CD4-positive, alpha-beta T cell treated with Interferon alpha-2 for 1 hour (primary cell): ENCODE measurements at places on chromosomes 11 and 22.

DNA sequence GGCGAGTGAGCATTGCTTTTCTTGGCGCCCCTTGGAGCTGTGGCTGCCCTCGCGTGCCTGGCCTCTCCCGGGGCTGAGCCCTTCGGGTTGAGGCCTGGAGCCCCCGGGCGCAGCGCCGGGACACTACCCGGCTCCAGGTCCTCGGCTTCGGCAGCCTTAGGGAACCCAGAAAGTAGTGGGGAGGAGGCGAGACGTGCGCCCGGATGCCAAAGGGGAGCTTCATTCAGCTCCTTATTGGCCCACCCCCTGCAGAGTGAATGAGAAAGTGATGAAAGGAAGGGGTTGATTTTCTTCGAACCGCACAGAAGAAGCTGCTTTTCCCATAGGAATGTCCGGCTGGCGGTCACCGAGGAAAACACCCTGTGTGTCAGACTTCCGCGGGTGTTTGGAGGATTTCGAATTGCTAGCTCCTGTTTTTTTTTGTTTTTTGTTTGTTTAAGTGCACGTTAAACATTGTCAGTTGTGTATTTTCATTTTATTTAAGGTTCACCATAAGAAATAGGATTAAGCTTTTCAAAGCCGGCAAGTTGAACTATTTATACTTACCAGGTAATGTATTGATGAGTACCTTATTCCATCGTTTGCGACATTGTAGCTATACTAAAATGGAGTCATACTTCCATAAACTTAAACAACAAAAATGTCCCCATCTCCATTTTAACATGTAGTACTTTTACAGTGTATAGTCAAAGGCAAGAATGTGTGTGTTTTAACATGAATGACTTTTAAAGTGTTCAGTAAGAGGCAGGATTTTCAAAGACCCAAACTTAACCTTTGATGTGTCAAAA, 841 bp upstream of the EIF4G2 start:
- DNase-seq = peak; percentile 17

DNA sequence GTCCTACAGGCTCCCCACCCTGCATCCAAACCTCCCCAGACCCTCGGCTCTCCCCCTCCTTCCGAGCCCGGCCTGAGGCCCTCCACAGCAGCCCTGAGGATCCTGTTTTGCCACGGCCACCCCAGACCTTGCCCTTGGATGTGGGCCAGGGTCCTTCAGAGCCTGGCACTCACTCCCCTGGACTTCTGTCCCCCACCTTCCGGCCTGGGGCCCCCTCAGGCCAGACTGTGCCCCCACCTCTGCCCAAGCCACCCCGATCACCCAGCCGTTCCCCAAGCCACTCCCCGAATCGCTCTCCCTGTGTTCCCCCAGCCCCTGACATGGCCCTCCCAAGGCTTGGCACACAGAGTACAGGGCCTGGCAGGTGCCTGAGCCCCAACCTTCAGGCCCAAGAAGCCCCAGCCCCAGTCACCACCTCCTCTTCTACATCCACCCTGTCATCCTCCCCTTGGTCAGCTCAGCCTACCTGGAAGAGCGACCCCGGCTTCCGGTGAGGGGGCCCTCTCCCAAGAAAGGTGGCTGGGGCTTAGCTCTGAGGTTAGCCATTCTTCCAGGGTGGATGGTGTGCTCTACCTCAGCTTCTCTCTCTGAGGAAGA, 2.9 kb downstream of the INPP5J start:
- no peak for DNase-seq

- DNase-seq = no peak
Observed at GRCh38 chr11:7448201-7448600, 37.1 kb upstream of the OLFML1 start.

GRCh38 chr11:59765068-59765735, 10.0 kb downstream of the STX3 start:
- DNase-seq = no peak

DNA sequence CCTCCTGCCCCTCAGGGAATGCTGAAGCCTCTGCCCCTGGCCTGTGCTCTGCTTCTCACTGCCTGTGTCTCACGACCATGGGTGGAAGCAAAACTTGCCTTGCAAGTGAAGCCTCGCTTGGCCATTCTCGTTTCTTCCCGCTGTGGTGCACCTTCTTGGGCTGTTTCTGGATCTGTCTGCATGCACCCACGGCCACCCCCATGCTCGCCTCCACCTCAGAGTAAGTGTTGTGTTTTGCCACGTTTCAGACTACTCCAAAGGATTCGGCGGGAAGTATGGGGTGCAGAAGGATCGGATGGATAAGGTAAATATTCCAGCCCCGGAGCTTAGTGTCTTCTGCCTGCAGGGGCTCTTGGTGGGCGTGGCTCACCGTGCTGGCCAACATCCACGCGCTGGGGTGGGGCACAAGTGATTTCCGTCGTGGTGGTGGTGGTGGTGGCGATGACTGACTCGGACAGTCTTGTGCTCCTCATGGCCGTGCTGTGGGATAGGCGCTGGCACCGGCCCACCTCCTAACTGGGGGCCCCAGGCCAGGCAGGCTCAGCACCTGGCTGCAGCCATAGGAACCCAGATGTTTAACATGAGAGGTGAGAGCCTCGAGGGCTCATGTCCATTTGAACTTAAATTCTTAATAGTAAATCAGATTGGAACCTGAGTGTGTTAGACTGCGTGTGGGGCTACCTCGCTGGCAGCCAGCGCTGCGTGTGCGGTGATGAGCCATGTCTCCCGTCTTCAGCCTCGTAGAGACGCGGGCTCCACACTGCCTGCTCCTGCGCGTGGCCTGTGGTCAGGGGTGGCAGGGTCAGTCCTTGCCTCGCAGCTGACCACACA, 24.6 kb downstream of the CTTN start:
- DNase-seq = no peak

- DNase-seq = no peak
Observed at GRCh38 chr11:85903406-85903805, 48.2 kb downstream of the CCDC83 start.

DNA sequence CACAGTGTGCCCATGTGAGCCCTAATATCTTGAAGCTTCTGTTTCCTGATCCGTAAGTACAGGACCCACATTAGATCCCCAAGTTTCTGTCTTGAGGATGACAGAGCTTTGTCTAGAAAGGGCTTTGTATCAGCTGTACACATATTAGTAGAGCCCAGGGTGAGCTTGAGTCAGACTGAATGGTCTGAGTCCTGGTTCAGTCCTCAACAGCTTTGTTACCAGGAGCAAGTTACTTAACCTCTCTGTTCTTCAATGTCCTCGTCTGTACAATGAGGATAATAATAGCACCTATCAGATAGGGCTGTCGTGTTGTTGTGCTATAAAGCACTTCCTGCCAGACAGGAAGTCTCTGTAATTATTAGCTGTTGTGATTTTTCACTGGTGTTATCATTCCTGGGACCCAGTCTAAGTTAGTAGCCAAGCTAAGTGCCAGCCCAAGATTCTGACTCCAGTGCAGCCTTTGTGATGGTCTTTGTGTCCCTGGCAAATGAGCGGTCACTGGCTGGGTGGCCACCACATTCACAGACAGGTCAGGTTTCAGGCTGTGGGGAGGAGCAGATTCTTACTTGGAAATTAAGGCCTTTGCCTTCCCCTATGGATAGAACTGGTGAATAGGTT, 6.8 kb downstream of the TOM1 start:
- no peak for DNase-seq

DNA sequence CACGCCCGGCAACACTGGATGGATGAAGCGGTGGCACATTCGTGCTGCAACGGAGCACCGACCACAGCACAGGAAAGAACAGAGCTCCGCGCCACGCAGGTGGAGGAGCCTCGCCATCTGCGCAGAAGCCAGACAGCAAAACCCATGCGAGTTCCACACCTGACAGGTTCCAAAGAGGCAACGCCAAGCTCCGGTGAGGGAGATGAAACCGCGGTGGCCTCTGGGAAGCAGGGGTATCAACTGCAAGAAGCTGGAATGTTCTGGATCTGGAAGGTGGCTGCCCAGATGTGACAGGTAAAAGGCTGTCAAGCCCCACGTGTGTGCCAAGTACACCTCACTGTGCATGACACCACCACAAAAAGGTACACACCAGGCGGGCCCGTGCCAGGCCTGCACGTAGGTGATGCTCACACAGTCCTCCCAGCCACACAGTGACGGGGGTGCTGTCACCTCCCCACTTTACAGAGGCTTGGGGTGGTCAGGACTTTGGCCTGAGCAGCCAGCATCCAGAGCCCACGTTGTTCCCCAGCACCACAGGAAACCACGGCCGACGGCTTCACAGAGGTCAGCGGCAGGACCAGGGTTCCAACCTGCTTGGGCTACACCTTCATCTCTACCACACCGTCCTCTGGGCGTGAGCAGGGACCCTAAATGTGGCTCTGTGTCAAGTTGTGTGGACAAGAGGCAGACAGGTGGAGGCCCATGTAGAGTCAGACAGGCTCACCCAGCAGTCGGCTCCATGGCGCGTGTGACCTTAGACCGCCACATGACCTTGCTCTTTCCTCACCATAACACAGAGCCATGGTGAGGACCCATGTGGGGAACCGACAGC, 19.7 kb upstream of the EFCAB6 start:
- DNase-seq = no peak

- DNase-seq = no peak
Observed at GRCh38 chr11:75148436-75148983, 2.4 kb upstream of the SLCO2B1 start.

DNA sequence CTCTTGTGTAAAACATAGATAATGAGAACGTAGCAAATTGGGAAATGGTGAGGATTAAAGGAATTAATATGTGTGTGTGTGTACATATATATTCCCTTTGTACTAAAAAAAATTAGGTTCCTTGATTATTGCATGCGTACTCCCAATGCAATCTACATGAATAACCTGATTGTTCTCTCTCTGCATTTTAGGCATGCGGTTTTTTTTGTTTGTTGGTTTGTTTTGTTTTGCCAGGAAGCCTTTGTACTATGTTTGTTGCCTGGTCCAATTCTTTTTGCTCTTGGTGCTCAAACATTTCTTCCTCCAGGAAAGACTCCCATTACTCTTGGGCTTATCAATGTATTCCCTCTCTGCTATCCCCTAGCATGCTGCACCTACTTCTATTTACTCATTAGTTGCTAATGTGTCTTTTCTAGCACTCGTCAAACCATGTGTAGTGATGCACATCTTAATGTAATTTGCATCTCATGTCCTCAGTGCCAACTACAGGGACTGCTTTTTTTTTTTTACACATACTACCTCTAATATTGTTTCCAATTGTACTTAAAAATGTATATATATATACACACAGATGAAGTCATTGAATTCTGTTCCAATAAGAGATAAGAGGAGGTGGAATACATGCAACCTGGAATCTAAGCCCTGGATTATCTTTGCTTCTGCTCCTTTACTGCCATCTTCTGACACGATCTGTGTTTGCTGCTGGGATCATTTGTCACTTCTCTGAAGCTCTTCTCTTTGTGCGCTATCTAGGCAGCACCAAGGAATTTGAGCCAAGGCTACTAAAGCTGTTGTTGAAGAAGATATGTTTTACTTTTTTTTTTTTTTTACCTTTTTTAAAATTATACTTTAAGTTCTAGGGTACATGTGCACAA, 197.2 kb upstream of the ANO3 start:
- no peak for DNase-seq

GRCh38 chr11:44437122-44437521, 127.2 kb upstream of the ALX4 start:
- no peak for DNase-seq

- DNase-seq = no peak
Observed at GRCh38 chr11:119772641-119773415, 43.8 kb upstream of the NECTIN1 start.

DNA sequence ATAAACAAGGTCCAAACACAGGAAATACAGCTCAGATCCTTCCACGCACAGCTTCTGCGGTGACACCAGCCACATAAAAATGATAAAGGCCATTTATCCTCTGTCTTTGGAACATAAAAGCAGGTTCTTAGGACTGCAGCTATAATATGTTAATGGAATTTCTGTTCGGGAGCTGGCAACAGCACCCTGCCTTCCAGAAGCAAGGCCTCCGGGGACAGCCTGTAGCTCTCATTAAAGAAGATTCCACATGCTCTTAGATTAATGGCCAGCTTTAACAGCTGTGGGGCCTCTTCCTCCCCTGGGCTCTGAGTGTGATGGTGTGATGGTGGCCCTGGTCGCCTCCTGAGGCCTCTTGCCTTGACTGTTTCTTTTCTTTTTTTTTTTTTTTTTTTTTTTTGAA, 137.3 kb downstream of the CACNA1I start:
- DNase-seq = no peak

DNA sequence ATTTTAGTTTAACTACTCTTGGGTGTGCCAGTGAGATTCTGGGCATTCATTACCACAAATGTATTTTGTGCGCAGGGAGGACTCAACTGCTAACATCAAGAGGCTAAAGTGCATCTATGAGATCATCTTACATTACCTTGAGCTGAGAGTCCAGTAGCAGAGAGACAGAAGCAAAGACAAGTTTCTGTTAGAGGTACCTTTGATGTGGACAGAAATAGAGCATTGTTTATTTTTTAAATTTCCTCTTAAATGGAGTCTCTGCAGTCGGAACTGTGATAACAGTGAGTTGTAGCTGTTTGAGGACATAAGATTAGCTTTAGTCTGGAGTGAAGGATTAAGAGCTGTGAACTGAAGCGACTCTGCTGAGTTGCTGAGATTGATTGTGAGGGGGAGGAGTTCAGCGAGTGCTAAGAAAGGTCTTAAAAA, 297.0 kb downstream of the CADM1 start:
- DNase-seq = no peak

- no peak for DNase-seq
Observed at GRCh38 chr22:46033256-46034200, 56.6 kb upstream of the WNT7B start.

DNA sequence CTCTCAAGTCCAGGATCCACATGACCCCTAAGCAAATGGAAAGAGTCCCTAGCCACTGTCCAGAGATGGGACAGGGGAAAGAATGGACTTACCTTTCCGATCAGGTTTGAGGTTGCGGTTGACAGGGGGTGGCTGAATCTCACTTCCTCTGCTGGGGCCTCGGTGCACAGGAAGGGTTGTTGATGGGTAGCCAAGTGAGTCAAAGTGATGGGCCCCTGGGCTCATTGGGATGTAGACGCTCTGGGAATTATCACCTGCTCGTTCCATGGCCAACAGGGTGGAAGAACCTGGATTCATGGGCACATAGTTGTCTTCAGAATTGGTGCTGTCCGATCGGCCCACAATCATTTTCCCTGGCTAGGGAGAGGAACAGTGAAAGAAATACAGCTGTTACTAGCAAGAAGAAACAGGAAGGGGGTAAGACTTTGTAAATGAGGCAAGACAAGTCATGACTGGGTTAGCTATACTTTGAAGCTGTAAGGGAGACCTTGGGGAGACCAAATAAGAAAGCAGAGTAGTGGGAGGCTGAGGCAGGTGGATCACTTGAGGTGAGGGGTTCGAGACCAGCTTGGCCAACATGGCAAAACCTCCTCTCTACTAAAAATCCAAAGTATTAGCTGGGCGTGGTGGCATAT, 34.7 kb downstream of the USP35 start:
- DNase-seq = no peak

- DNase-seq = no peak
Observed at GRCh38 chr11:5815534-5815933, 6.8 kb downstream of the OR52N2 start.

- no peak for DNase-seq
Observed at GRCh38 chr11:20388096-20389055, 860 bp downstream of the PRMT3 start.

DNA sequence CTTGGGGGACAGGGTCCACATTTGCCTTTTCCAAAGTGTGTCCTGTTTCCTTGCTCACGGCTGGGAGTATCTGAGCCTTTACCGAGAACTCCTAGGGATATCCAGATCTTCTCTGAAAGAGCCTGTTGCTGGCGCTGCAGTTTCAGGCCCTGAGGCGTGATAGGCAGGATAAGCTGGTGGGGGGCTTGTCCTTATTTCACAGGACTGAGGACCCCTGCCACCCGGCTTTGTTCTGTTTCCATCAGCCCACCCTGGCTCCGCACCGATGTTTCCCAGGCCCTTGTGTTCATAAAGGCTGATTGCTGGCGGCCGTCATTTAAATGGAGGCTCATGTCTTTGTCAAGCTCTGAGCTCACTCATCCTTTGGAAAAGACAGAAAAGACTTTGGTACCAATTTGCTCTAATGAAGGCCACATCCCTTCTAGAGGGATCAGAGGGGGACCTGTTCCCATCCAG, 9.4 kb upstream of the NPTXR start:
- no peak for DNase-seq
